ENCODE measurements at places on chromosomes 3 and 15.

- no peak for DNase-seq
These were observed 128.2 kb upstream of the PLXNA1 start for GRCh38 chr3:126854666-126855065.

- no peak for DNase-seq
These were observed 61.4 kb downstream of the TASOR start for GRCh38 chr3:56621681-56622080.

- no peak for DNase-seq
These were observed 17.0 kb downstream of the HRG start for GRCh38 chr3:186682812-186683211.

DNA sequence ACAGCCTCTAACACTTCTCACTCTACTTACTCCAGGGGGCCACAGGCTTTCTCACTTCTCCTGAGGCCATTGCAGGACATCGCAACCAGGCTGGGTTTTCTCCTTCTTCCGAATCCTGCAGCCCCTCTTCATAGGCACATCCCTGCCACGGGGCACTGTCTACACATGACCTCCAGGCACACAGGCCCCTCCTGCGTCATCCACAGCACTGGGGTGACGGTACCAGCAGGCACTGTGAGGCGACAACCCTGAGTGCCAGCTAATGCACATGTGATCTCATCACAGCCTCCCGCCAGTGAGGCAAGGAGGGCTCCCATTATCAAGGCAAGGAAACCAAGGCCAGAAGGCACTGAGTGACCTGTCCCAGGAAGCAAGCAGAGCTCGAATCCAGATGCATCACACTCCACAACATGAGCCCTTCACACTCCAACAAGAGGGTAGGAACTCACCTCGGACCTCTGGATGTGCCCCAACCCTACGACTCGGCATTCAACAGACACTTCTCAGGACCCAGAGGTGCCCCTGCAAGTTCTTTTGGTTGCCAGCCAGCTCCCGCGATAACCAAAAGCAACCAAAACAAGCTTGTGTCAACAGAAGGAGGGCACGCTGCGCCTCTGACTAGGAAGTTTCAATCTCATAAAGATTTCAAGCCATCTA, 16.7 kb downstream of the FAM174B start:
- DNase-seq: no peak

DNA sequence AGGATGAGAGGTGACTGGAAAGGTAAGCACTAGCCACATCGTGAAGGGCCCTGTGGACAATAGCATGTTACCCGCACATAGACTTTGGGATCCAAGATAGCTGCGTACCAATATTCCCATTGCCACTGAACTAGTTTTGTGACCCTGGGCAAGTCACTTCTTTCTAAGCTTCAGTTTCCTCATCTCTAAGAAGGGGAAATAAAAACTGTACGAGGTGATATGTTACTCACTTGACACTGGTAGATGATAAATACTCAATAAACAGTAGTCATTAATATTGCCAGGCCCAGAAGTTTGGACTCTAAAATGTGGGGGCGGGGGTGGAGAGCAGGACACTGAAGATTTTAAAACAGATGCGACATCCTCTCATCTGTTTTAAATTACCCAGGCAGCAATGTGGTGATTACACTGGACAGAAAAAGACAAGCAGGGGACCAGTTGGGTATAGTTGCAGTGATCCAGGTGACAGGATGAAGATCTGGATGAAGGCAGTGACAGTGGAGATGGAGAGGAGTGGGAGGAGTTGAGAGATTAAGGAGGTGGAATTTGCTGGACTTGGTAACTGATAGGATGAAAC, 2.5 kb downstream of the ATG7 start:
- DNase-seq: no peak

GRCh38 chr15:95594496-95594895, 736.0 kb upstream of the NR2F2 start:
- no peak for DNase-seq

- peak; percentile 44 for DNase-seq
These were observed 53.0 kb upstream of the CORO2B start for GRCh38 chr15:68525815-68526214.

GRCh38 chr15:80118956-80119355, 33.8 kb upstream of the FAH start:
- DNase-seq: no peak

DNA sequence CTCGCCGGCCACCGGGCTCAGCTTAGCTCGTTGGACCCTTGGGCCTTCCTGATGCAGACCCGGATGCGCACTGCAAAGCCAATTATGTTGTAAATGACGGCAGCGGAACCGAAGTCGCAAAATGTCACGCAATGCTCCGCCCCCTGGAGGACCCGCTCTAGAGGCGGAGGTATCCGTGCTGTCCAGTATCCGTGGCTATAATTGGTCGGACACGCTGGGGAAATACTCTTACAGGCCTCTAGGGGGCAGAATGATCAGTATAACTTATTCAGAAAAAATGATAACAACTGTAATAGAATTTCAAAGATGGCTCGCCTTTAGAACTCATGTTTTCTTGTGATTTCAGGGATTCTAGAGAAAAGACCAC, at the start of gene PRR23B:
Gene PRR23B (minus strand): TSS at position 59 of the 367 bp plus-strand sequence. CDS start 265 bp downstream, outside the sequence.
- no peak for DNase-seq

GRCh38 chr3:98817547-98818041, 54.5 kb downstream of the ST3GAL6 start:
- peak; percentile 48 for DNase-seq

- DNase-seq: no peak
These were observed 56.0 kb upstream of the LINGO1 start for GRCh38 chr15:77688693-77689092.

GRCh38 chr3:176992565-176992964, 204.7 kb downstream of the TBL1XR1 start:
- DNase-seq: no peak

DNA sequence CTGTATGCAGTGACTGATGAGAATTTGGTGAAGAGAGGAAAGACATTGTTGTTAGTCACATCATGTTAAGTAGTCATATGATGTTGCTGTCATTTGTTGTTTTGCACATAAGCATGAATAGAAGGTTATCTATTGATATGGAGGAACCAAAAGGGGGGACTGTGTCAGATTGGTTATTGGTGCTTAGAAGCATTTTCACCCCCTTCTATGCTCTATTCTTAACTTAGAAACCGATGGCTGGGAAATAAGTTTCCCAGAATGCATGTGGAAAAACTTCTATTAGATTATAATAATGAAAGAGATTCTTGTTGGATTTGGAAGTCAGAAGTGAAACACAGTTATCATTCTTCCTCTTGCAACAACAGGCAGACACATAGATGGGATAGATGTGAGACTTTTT, 33.2 kb upstream of the CADM2 start:
- no peak for DNase-seq

GRCh38 chr3:187504435-187504834, 136.2 kb downstream of the RTP4 start:
- DNase-seq: no peak

- DNase-seq: no peak
These were observed 430.0 kb downstream of the SHQ1 start for GRCh38 chr3:72418244-72418643.

DNA sequence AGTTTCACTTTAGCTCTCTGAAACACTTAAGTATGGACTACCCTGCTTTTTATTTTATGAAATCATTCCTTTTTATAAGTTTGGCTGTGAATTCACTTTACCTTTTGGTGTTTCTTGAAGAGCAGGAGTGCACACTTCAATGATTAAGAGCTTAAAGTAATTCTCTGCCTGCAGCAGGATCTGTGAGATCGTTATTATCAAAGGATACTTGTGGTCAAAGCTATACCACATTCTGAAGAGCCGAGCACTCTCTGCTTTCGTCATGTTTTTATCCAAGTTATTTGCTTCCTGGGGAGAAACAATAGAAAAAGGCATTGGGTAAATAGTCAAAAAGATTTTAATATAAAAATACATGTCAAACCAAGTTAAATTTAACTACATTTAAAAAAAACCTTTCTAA, 243.7 kb downstream of the CHST2 start:
- no peak for DNase-seq

- no peak for DNase-seq
These were observed 128.6 kb downstream of the ABI3BP start for GRCh38 chr3:100864471-100865250.

DNA sequence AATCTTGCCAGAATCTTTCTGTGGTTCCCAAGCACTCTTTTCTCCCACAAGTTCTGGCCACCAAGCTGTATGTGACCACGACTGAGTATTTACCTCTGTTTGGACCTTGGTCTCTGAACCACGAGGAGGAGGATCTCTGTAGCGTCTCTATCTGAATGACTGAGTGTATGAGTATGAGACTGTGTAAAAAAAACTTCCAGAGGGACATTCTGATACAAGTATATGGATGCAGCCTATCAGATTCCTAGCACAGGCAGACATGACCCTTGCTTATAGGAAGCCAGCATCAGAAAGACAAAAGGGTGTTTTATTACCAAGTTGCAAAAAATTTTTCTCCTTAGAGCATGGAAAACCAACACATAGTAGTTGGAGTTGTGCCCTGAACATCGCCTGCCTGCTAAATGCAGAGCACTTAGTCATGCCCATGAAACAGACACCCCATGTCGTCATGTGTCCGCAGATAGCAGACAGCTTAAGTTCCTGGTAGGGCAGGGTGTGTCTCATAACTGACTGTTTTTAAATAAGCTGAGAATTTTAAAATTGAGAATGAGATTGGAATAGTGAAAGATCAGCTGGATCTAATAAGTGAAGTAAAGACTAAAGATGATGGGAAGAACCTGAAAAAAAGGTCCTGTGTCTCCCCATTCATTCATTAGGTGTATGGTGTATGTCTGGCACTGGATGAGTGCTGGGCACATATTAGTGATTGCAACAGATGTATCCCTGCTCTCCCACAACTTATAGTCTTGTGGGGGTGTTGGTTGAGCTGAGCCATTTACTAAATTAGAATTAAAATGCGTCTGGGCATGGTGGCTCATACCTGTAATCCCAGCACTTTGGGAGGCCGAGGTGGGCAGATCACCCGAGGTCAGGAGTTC, 30.9 kb downstream of the DAG1 start:
- DNase-seq: peak; percentile 70

DNA sequence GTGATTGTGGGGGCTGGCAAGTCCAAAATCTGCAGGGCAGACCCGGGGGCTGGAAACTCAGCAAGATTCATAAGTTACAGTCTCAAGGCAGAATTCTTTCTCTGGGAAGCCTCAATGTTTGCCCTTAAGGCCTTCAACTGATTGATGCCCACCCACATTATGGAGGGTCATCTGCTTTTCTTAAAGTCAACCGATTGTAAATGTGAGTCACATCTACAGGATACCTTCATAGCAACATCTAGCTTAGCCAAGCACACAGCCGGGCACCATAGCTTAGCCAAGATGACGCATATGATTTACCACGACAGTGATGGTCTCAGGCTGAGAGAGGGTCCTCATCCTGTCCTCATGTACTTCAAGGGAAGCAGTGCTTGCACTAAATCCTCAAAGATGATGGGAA, 43.5 kb downstream of the IDH2 start:
- no peak for DNase-seq

DNA sequence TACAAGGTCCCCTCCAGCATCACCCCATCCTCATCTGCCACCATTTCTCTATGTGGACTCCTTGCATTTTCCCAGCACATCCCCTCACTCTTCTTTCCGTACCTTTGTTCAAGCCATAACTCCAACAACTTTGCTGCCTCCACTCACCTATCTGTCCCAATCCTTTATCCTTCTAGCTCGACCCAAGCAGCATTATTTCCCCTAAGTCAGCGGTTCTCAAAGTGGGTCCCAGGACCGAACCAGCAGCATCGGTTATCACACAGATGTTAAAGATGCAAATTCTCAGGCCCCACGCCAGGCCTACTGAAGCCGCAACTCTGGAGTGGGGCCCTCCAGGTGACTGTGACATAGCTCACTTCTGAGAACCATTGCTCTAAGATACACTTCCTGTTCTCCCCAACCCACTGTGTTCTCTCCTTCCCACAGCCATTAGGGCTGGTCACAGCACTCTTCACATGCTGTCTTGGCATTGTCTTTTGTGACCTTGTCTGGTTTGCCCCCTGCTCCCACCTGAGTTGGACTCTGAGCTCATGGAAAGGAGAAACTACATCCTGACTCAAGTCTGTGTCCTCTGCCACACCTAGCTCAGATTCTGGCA, 56.2 kb downstream of the AAGAB start:
- DNase-seq: no peak

- no peak for DNase-seq
These were observed 435.6 kb downstream of the ROBO2 start for GRCh38 chr3:77475507-77475906.

GRCh38 chr3:59280113-59280512, 230.3 kb upstream of the CFAP20DC start:
- DNase-seq: no peak

DNA sequence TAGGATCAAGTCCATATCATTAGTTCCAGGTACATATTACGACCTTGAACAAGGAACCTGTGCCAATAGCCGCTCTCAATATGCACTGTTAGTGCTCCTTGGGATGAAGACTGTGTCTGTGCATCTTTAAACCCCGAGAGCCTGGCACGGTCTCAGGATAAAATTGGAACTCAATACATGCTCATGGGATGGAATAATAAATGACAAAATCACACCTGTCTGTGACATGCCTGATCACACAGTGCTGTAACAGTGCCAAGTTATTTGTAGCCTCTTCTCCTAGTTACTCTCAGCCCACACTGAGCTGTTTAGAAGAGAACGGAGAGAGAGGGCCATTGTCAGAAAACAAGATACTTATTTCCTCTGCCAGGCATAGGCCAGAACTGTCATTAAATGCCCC, 82.2 kb downstream of the SSR3 start:
- DNase-seq: no peak

GRCh38 chr3:18236726-18237125, 188.4 kb downstream of the SATB1 start:
- no peak for DNase-seq

DNA sequence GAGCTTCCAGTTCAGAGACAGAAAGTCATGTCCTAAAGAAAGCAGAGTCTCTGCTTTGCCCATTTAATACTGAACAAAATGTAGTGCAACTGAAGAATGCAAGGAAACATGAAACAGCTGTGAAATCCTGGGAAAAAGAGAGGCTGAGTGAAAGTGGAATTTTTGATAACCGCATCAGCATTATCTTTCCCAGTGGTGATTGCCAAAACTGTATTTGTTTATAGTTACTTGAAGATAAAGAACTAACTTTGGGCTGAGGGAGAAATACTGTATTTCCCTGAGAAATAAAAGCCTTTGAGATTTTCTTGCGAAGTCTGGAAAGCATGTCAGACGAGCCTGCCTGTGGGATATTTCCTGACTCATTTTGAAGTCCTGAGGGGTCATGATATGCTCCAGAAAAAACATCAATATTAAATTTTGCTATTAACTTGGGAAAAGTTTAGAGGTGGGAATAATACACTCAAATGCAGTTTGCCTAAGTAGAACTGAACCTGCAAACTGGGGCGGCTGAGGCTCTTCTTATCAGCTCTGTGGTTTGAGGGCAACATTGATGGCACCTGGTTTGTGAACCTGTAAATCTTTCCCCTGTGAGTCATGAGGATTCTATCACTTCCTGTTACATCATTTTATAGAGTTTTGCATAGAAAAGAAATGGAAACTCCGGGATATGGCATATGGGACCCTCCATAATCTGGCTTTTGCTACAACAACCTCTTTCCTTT, 855.3 kb downstream of the MCTP2 start:
- DNase-seq: peak; percentile 64

DNA sequence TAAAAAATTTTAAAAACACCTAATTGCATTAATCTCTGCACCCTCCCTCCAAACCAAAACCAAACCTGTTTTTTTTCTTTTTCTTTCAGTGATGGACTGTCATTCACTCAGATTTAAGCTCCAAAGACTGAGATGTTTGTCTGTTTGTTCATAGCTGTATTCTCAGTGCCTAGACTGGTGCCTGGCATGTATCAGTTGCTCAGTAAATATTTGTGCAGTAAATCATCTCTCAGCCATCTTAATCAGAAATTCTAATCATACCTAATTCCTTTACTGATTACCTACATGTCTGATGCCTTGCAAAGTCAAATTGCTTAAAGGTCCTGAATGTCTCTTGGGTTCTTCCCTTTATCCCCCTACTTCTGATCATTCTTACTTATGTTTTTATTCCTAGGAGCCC, 138.8 kb downstream of the ZNF609 start:
- DNase-seq: no peak

Data from skin of body (tissue), 3 donors.